Vagina (tissue), 2 donors: ENCODE measurements at places on chromosomes 3 and 15. TPM values are rescaled to one million over a fixed set of nuclear protein-coding genes. Genes with fewer than 3 reads are reported as not detected.

LRRK1 gene
- total RNA-seq = 21.1 TPM

RCCD1 gene
- total RNA-seq = 6.9 TPM

ACVR2B gene
- total RNA-seq = 3.7 TPM

RHCG gene
- 1,938 TPM for total RNA-seq

HDC gene
- 0.49 TPM for total RNA-seq

SCG5 gene
- total RNA-seq = 6.1 TPM

VIPR1 gene
- total RNA-seq = 9.3 TPM

- no peak for DNase-seq
These were observed 86.7 kb upstream of the LINGO1 start for GRCh38 chr15:77719450-77719849.

DNA sequence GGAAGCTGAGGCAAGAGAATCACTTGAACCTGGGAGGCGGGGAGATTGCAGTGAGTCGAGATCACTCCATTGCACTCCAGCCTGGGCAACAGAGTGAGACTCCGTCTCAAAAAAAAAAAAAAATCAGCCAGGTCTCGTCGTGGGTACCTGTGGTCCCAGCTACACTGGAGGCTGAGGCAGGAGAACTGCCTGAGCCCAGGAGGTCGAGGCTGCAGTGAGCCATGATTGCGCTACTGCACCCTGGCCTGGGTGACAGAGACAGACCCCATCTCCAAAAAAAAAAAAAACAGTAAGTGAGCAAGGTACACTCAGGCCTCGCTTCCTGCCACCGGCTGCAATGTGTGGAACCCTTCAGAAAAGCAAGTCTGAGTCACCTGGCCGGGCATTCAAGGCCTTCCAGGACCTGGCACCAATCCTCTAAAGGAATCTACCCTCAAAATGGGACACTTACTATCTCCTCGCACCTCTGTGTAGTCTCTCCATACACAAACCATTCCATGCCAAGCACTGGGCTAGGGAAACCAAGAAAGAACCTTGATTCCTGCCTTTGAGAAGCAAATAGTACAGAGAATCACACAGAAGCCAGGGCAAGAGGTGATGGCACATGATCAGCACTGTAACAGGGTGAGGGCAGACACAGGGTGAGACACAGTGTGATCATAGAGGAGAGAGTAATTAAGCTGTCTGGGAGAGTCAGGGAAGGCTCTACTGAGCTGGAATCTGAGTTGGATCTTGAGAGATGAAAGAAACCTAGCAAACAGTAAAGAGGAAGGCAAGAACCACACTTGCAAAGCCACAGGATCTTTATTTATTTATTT, 9.7 kb downstream of the SCAMP2 start:
- no peak for DNase-seq

DNA sequence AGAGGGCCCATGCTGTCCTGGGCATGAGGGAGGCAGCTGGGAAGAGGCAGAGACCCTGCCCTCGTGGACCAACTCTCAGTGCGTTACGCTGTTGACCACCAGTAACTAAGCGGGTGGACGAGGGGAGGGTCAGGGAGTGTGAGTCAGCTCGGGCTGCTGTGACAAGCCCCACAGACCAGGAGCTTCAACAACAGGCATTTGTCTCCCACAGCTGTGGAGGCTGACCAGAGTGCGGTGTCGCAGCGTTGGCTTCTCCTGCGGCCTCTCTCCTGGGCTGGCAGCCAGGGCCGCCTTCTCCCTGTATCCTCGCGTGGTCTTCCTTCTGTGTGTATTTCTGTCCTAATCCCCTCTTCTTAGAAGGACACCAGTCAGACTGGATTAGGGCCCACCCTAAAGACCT, 13.0 kb downstream of the EFCC1 start:
- DNase-seq = no peak

DNA sequence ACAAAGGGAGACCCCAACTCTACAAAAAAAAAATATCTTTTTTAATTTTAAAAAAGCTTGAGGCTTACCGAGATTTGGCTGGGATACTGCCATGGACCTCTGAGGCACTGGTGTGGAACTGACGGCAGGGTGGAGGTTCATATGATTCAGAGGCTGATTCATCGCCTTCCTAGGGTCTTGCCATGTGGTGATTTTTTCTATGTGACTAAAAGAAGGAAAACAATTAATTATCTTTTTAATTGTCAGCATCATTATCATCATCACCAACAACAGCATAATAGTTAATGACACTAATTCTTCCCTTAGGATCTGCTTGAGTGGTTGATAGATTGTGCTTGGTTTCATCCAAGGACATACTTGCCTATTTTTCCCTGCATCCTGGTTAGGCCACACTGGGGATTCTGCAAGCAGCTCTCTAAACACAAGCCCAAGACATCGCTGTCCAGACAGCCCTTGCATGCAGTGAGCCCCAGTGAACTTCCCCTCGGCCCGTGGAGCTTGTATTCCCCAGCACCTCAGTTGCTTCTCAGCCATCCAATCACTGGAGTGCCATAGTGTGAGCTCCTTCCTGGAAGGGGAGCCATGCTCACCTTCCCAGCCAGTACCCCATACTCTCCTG, 84.9 kb downstream of the WWTR1 start:
- DNase-seq = no peak

DNA sequence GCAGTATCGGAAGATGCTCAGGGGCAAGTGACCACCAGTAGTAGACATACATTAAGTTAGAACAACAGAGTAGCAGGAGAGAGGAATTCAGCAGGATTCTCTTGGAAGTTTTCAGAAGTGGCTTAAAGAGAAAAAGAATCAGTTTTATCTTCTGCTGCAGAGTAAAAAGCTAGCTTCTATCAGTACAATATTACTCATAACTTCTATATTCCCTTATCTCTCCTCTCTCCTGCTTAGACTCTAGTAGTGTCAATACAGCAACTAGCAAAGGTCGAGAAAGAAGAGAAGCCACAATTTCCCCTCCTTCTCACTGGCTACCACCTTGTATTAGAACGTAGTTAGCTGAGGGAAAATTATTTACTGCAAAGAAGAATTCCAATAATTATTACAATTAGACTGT, 539.7 kb downstream of the DIPK2A start:
- no peak for DNase-seq

DNA sequence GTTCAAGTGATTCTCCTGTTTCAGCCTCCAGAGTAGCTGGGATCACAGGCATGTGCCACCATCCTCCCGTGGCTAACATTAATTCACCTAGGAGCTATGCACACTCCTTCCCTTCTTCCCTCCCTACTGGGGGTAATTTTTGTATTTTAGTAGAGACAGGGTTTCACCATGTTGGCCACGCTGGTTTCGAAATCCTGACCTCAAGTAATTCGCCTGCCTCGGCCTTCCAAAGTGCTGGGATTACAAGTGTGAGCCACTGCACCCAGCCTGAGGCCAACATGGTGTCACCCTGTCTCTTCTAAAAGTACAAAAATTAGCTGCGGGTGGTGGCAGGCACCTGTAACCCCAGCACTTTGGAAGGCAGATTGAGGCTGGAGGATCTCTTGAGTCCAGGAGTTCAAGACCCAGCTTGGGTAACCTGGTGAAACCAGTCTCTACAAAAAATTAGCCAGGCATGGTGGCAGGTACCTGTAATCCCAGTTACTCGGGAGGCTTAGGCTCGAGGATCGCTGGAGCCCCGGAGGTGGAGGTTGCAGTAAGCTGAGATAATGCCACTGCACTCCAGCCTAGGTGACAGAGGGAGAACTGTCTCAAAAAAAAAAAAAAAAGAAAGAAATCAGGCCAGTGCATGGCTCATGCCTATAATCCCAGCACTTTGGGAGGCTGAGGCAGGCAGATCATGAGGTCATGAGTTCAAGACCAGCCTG, 6.1 kb downstream of the RNU5B-1 start:
- no peak for DNase-seq

DNA sequence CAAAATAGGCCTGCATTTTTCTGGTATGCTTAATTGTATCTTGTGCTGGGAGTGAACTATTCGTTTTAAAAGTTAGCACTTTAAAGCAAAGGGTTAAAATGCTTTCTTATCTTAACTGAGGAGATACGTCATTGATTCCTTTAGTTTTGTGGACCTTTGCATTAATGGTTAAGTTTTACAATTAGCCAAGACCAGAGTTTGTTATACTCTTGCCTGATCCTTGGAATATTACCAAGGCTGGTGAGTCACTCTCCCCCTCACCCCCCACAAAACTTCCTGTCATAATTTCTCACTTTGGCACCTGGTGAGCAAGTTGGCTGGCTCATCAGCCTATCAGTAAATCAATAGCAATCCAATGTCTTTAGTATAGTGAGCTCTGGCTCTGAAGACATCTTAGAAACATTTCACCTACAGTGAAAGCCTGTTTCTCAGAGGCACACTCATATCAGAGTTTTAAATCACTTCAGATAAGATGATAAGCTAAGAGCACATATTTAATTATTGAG, 26.7 kb downstream of the SLC2A2 start:
- no peak for DNase-seq

- no peak for DNase-seq
These were observed 150.8 kb downstream of the ATP10A start for GRCh38 chr15:25712192-25712960.

GRCh38 chr15:68335251-68335650, 57.7 kb downstream of the FEM1B start:
- DNase-seq = no peak

- DNase-seq = no peak
These were observed 53.5 kb downstream of the MSL2 start for GRCh38 chr3:136142592-136142991.

DNA sequence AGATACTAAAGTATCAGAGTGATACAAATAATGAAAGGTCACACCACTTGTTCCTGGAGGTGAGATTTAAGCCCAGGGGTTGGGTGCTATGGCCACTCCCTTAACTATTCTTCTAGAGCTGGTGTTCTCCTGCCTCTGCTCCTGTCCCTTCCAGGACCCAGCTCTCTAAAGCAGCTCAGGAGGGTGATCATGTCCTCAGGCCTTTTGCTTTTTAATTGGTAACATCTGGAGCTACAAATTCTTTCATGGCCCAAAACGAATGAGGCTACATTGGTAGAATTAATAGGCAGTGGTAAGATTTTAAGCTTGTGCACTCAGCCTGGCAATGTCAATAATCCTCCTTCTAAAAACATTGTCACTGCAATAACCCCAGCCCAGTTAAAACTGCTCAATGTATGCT, 38.2 kb upstream of the CNOT10 start:
- no peak for DNase-seq

GRCh38 chr3:138862924-138863775, 28.4 kb upstream of the PIK3CB start:
- DNase-seq = no peak

- DNase-seq = no peak
These were observed 74.7 kb downstream of the FBN1 start for GRCh38 chr15:48570822-48571221.

DNA sequence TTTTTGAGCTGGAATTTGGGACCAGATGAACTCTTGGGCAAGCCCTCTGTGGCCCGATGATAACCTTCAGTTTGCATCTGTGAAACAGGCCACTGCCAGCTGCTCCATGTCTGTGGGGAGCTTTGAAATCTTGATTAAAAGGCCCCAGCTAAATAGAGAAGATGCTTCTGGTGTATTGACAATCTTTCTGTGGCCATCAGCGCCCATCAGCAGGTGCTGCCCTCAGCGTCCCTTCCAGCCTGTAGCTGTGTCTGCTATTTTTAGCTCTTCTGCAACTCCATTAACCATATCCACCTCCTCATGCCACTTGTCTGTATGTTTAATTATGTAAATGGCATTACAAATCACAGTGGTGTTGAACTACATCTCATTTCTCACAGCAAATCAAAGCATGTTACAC, 54.0 kb downstream of the CHCHD6 start:
- no peak for DNase-seq

- no peak for DNase-seq
These were observed 136.0 kb upstream of the UBE2E2 start for GRCh38 chr3:23067116-23067515.
